ENCODE measurements at places on chromosomes 6 and 20. TPM values are rescaled to one million over a fixed set of nuclear protein-coding genes. Genes with fewer than 3 reads are reported as not detected.

VSX1 gene
- total RNA-seq: 0.59 TPM

PIM1 gene
- 12.4 TPM for total RNA-seq

DNA sequence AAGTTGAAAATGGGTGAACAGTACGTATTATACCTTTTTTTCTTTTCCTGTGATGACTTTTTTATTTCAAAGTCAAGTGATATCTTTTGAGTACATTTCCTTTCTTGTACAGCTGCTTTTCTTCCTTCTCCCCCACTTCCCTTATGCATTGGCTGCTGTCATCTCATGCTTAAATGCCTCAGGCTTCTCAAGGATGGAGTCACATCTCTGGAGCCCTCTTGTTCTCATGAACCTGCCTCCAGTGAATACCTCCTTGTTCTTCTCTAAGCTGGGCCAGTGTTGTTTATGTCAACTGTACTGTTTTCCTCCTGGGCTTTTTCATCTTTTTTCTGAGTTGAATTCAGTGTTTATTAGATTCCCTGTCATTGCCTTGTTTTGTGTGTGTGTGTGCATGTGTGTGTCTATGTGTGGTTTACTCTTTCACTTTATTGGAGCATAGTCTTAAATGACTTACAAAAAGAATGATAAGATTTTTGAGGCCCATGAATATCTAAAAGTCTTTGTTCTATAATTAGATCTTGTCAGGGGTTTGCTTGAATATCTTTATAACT, 23.6 kb downstream of the STXBP5 start:
- H3K4me3 ChIP-seq: no peak overlapping the region
- H3K27me3 ChIP-seq: no peaks in the 10 kb centered on the region
- H3K36me3 ChIP-seq: peaks cover 2% of the 10 kb centered on the region
- DNase-seq: no peak

DNA sequence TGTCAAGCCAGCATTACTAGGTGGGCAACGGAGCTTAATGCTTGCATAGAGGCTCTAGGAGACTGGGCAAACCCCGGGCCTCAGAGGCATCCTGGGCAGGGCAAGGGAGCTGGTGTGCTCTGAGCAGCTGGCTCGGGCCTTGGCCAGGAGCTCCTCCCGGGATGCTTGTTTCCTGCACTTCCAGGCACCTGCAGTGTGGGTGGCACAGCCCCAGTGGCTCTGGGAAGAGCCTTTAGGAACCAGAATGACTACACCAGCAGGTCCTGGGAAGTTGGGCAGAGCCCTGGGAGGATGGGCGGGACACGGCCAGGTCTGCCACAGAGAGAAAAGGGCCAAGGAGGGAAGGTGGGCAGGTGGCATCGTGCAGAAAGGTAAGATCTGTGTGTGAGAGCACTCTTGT, 80.4 kb upstream of the CD93 start:
- H3K4me1 ChIP-seq: peaks cover 26% of the 10 kb centered on the region
- no peak overlapping the region for H3K4me3 ChIP-seq
- H3K36me3 ChIP-seq: no peaks in the 10 kb centered on the region
- no peaks in the 10 kb centered on the region for H3K27me3 ChIP-seq
- no peak overlapping the region for H3K27ac ChIP-seq

MATN4 gene
- total RNA-seq: 21.2 TPM

DNA sequence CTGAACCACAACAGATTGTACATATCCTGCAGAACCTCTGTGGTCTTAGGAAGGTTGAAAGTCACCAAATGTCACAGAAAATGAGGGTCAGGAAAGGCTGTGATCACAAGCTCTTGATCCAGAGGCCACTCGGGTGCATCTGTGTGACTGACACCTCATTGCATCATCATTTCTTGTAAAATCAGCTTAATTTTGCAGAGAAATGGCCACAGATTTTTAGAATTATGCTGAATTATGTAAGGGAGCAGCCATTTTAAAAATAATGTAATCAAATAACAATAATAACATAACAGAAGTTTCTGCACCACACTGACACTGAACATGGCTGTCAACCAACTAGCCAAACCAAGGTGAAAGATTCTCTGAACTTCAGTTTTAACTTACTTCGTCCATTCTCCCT, 32.5 kb upstream of the PRND start:
- peaks cover 4% of the 10 kb centered on the region for H3K36me3 ChIP-seq
- H3K27me3 ChIP-seq: no peaks in the 10 kb centered on the region
- peaks cover 9% of the 10 kb centered on the region for H3K4me1 ChIP-seq
- H3K4me3 ChIP-seq: no peak overlapping the region

ARMC12 gene
- 0.99 TPM for total RNA-seq

BTNL2 gene
- total RNA-seq: not detected

DNA sequence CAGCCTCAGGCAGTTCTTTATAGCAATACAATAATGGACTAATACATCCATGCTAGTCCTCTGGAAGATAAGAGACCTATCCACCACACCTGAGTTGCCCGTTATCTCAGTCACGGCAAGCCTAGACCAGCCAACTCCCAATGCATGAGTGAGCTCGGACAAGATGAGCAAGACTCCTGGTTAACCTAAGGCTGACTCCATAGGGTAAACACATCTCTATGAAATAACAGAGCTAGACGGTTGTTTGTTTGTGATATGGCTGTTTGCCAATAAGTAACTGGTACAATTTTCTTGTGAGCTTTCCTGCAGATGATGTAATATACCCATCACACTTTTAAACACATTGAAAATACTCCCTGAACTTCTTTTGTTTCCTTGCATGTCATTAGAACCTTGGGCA, 70.6 kb upstream of the PHACTR1 start:
- H3K27ac ChIP-seq: no peak overlapping the region
- no peaks in the 10 kb centered on the region for H3K36me3 ChIP-seq

GRCh38 chr20:10984913-10985312, 311.1 kb upstream of the JAG1 start:
- no peaks in the 10 kb centered on the region for H3K4me1 ChIP-seq
- DNase-seq: no peak
- H3K36me3 ChIP-seq: no peaks in the 10 kb centered on the region
- H3K27ac ChIP-seq: no peak overlapping the region
- H3K4me3 ChIP-seq: no peak overlapping the region

Data from spinal cord (tissue), 10 donors.